ENCODE measurements at places on chromosomes 6 and 20.

GRCh38 chr6:48615041-48615440 is 504.0 kb upstream of the PTCHD4 start:
- no peak for DNase-seq

GRCh38 chr6:106085692-106085983 is 498 bp upstream of the PRDM1 start:
- DNase-seq = no peak

DNA sequence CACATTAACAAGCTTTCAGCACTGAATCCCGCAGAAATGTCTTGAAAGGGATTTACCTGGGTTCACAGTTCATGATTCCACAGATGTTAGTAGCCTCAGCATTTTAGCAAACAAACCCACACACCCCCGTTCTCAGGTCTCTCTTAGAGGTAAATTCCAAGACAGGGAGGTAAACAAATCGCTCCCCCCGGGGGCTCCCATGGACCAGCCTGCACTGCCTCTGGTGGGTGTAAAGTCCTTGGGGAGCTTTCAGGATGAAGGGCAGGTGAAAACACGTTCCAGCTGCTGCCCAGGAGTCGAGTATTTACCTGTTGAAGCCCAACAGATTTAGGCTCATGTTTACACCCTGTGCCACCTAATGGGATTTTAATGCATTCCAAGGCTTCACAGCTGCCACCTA is 187.0 kb upstream of the FOXQ1 start:
- DNase-seq = no peak

DNA sequence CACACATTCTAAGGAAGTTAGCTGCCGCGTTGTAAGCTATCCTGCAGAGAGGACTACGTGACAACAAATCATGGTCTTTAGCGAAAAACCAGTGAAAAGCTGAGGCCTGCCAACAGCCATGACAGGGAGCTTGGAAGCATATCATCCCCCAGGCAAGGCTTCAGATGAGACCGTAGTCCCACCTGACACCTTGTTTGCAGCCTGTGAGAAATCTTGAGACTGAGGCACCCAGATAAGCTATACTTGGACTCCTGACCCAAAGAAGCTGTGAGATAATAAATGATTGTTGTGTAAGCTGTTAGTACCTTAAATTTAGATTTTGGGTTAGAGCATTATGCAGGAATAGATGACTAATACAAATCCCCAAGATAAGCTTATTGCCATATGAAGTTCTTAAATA is 45.4 kb upstream of the SENP6 start:
- no peak for DNase-seq

DNA sequence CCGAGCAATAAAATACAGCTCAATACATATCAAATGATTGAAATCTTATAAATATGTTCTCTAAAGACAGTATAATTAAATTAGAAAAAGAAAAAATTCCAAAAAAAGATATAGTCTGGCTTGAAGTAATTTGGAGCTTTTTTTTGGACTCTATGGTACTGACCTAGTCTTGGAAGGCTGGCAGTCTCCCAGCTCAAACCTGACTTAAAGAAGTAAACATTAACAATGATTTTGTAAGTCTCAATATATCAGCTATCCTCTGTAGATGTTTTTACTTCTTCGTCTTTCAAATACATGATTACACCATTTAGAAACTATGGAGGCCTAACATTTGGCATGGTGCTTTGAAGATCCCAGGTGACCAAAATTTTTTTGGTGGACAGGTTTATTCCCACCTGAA is 14.2 kb downstream of the HINT3 start:
- no peak for DNase-seq

DNA sequence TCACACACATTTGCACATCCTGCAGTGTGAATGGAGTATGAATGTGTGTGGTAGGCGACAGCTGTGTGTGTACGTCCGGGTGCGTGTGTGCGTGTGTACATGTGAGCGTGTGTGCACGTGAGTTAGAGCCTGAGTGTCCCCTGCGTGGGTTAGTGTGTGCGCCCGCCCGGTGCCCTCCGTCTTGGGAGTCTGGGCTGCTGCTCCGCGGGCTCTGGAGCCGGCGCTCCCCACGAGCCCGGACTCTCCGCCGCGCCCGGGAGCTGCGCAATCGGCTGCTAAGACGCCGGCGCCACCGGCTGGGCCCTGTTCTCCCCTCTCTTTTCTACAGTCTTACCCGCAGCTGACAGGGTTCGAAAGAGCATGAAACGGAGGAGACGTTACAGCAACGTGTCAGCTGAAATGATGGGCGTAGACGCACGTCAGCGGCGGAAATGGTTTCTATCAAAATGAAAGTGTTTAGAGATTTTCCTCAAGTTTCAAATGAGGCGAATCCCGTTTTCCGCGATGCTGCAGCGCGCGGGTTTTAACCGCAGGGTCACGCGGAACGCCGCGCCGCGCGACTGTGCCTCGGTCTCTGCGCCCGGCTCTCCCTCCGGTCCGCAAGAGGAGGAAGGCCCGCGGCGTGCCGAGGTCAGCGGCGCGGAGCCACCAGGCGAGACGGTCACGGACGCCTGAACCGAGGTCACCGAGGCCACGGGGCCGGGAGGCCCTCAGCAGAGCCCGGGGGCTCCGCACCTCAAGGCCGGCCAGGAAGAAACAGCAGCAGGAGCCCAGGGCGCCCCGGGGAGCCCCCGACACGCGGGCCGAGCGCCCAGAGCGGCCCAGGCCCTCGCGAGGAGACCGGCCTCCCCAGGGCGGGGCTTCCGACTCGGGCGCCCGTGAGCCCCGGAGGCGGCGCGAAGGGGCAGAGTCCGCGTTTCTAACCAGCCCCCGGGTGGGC is 95.3 kb upstream of the BHLHE23 start:
- DNase-seq = peak; percentile 40

- no peak for DNase-seq
Observed at GRCh38 chr6:25931411-25931709, 869 bp upstream of the SLC17A2 start.

DNA sequence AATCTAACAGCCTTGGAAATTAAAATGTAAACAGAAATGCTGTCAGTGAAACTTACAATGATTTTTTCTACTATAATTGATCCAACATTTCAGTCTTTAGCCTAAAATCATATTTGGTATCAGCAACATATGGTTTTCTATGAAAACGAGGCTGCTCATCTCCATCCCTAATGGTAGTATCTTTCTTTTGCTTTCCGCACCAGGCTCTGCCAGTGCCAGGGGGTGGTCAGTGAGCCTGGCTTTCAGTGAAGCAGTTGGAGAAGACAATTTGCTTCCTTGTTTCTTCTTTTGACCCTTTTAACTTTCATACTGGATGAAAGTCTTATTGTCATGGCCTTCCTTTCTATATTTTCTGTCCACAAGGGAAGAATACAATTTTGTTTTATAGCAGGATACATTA is 258.4 kb downstream of the ARID1B start:
- no peak for DNase-seq

GRCh38 chr6:75436869-75437268 is 56.7 kb downstream of the FILIP1 start:
- no peak for DNase-seq
